ENCODE measurements at places on chromosomes 2 and 18. TPM values are rescaled to one million over a fixed set of nuclear protein-coding genes. Genes with fewer than 3 reads are reported as not detected.
A peak's percentile ranks its signal among the peaks of the same experiment; 100 is the strongest.

- no peak for DNase-seq
Observed at GRCh38 chr2:70511971-70512729, 41.5 kb downstream of the TGFA start.

- DNase-seq, result no peak
Observed at GRCh38 chr2:80135001-80135400, 169.6 kb downstream of the LRRTM1 start.

DNA sequence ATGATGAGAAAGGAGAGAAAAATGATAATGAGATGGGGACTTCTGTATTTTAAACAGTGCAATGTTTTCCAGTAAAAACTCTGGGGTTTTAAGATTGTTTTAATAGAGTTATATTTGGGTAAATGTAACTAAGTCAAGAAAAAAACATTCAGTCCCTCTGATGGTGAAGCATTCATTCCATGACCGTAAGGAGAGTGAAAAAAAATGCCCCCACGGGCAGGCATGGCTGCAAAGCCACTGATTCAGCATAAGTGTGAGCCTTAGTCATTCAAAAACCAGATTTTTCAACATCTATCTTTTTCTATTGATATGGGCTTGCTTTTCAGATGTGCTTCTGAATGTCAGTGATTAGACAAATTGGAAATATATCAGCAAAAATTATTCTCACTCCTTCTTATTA lies 957.8 kb downstream of the SLC4A3 start:
- no peak for DNase-seq

GRCh38 chr2:216830346-216830745 lies 29.5 kb downstream of the TNP1 start:
- no peak for DNase-seq

- no peak for DNase-seq
Observed at GRCh38 chr2:42573256-42573655, 4.8 kb downstream of the MTA3 start.

GRCh38 chr2:211730215-211730614 lies 808.4 kb downstream of the ERBB4 start:
- DNase-seq, result no peak

DNA sequence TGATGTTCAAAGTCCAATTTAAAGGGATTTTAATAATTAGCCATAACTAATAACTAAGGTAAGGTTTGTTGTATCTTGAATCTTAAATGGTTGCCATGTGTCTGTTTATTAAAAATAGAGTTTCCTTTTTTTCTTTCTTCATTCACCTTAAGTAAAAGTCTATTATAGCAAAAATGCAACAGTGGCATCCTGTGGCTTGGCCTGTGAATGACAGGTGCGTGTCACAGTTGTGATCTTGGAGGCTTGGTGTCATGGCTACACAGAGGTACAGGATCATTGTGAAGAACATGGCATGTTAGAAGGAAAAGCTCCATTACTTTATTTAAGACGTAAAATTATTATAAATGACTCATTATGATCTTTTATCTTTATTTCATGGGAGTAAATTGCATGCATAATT lies 246.1 kb downstream of the BCL2 start:
- peak; percentile 21 for DNase-seq

GRCh38 chr2:199228887-199229819 lies 228.6 kb downstream of the SATB2 start:
- no peak for DNase-seq

DNA sequence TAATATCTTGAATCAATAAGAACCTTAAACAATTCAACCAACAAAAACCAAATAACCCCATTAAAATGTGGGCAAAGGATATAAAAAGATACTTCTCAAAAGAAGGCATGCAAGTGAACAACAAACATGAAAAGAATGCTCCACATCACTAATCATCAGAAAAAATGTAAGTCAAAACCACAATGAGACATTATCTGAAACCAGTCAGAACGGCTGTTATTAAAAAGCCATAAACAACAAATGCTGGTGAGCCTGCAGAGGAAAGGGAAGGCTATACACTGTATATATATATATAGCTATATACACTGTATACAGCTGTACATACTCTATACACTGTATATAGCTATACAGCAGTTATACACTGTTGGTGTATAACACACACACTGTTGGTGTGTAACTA lies 47.8 kb upstream of the GALNT13 start:
- no peak for DNase-seq

DNA sequence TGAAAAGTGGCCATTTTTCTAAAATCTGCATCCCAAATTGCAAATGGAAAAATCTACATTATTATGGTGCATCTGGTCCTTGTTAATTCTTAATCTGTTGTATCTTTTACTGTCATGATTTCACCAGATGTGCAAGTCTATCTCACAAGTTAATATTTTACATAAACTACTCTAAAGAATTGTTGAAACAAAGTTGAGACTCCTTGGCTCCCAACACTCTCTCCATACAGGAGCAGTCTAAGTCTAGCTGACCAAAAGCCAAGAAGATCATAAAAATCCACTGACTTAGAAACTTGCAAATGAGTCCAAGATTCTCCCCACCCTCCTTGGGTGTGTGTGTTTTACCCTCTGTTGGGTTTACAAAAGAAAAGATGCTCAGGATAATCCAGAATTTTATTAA lies 85.1 kb downstream of the NCKAP5 start:
- no peak for DNase-seq

GRCh38 chr2:120244656-120245519 lies 7.8 kb upstream of the RALB start:
- no peak for DNase-seq

- DNase-seq, result peak; percentile 27
Observed at GRCh38 chr2:120134263-120134662, 88.9 kb downstream of the TMEM185B start.

- no peak for DNase-seq
Observed at GRCh38 chr2:239869272-239870155, 155.6 kb downstream of the NDUFA10 start.

- no peak for DNase-seq
Observed at GRCh38 chr2:193463011-193463410, 1268.3 kb upstream of the TMEFF2 start.

DNA sequence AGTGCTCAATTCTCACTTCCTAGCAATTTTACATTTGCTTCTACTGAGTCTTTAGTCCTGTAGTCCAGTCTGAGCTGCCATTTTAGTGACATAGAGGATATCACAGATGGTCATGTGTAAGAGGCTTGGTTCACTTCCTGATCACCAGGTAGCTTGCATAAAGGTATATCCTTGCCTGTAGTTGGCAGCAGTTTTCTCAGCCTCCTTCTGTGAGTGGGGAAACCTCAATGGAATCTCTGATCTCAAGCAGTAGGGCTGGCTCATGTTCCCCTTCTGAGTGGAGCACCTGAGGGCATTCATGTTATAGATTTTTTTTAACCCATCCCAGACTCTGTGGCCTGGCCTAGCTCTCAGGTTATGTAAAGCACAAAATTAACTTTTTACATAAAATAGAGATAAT lies 278.4 kb downstream of the RDH14 start:
- DNase-seq, result no peak

- DNase-seq, result no peak
Observed at GRCh38 chr2:150429384-150429961, 58.0 kb downstream of the RND3 start.

The KCNE4 gene
- 2.3 TPM for polyA plus RNA-seq

The MC2R gene
- not detected for polyA plus RNA-seq

The SAG gene
- polyA plus RNA-seq, result not detected

The IL36G gene
- not detected for polyA plus RNA-seq

The PREB gene
- polyA plus RNA-seq, result 58.2 TPM

The TGFA gene
- 7.1 TPM for polyA plus RNA-seq

The EMILIN1 gene
- 0.46 TPM for polyA plus RNA-seq

The ACMSD gene
- polyA plus RNA-seq, result not detected

The GALR1 gene
- not detected for polyA plus RNA-seq

The GPR17 gene
- not detected for polyA plus RNA-seq

Data from A549 (cell line).